Esophagus mucosa (tissue), 1 donor: ENCODE measurements at places on chromosomes 3 and 15.

- ATAC-seq = peak; percentile 92
Measured at GRCh38 chr3:149377408-149378364, at the start of gene TM4SF1. TM4SF1 (minus strand) TSS chr3:149377649; CDS start chr3:149377547, 102 bp downstream.

- no peak for ATAC-seq
Measured at GRCh38 chr3:31508452-31509146, 24.1 kb upstream of the STT3B start.

DNA sequence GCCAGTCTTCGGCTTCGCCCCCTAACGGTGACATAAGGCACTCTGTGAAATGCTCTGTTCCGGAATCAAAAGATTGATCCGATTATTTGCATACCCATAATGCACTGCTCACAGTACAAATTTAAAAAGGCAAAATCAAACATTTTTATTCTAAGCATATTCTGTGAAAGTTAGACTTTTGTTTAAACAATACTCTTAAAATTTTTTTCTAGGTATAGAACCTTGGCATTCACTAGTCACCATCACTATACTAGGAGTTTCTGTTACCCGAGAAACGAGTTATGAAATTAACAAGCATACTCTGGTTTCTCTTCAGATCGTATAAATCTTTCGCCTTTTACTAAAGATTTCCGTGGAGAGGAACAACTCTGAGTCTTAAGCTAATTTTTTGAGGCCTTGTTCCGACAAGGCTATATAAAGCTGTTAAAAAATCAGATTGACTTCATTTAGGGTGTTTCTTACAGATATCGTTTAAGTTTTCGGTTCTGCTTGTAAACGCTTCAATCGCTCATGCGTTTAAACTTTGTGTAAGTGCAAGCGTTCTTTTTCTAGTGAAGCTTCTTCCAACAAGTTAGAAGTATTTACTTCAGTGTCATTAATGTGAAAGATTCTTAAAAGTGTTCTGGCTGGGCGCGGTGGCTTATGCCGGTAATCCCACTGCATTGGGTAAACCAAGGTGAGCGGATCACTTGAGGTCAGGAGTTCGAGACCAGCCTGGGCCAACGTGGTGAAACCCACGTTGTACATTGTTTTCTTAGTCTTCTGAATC lies at the start of gene RNU5B-1:
RNU5B-1 (plus strand) TSS at position 297 of the 769 bp plus-strand sequence.
- ATAC-seq = peak; percentile 87

DNA sequence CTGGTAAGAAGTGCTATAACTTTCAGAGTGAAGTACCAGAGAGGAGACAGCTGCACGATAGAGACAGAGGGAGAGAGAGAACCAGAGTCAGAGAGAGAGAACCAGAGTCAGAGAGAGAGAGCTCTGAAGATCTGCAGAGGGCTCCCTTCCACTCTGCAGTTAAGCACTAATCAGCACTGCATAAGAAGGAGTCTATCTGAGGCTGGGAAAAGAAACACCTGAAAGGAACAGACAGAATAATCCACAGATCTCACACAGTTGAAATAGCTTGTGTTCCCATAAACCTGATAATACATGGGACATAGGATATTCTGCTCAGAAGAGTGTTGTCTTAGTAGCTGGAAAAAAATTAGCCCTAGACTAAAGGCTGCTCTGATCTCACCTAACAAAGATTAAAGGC lies 87.6 kb downstream of the CFAP44 start:
- no peak for ATAC-seq

- no peak for ATAC-seq
Measured at GRCh38 chr3:104598848-104599511, 767.7 kb upstream of the ALCAM start.

DNA sequence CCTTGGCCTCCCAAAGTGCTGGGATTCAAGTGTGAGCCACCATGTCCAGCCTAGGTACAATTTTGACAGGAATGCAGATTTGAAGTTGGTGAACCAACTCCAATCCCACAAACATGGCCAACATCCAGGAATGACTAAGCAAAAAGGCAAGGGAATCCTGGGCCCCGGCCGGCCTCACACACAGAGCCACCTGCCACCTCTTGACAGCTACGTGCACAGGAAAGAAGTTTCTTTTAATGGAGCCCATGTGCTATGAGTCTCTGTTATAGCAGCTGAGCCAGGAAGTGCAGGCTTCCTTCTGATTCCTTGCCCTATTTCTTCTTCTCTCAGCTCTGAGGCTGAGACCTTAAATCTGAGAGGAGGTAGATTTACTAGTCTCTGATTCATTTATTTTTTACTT lies 8.8 kb downstream of the TMEM40 start:
- ATAC-seq = peak; percentile 22

DNA sequence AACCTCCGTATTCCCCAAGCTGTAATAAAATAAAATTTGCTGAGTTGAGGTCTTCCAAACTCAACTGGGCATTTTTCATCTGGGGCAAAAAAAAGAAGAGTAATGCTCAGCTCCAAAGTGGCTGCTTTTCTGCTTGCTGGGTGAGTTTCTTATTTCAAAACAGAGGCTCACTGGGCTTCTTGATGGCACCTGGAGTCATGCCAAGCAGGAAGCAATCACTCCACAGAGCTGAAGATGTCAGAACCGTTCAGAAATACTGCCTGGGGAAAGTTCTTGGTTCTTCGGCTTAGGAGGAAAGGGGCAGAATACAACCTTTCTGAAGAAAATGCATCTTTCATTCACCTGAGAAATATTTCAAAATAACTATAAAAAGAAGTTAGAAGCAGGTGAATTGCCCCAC lies 4.1 kb downstream of the CCR9 start:
- no peak for ATAC-seq

DNA sequence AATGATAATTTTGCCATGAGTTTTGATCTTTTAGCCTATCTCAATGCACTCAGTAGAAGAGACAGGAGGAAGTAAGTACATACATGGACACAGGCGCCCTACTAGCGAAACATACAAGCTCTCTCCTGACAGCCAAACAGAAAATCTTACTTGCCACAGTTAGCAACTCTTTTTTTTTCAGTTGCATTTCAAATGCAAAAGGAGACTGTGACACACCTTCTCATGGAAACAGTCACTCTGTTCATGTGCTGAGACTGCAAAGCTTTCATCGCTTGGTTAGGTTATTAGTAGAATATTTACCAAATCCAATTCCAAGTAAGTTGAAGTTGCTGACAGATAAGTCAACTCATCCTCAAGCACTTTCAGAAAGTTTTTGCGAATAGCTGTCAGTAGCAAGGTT lies 223.3 kb downstream of the FOXP1 start:
- ATAC-seq = no peak

DNA sequence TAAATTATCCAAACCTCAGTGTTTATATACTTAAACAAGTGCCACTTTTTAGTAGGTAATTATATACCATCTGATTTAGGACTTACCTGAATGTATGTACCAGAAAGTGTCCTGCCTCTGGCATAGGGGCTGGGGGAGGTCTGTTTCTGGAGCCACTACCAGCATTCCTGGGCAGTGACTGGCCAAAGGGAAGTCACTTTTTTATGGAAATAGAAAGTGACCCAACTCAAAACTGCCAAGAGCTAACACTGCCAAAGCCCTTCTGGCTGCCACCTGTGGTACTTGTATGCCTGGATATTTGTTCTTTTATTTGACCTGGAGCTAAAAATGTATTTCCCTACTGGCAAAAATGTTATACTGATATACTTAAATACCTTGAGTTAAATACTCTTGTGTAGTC lies 42.7 kb downstream of the ESYT3 start:
- ATAC-seq = no peak

DNA sequence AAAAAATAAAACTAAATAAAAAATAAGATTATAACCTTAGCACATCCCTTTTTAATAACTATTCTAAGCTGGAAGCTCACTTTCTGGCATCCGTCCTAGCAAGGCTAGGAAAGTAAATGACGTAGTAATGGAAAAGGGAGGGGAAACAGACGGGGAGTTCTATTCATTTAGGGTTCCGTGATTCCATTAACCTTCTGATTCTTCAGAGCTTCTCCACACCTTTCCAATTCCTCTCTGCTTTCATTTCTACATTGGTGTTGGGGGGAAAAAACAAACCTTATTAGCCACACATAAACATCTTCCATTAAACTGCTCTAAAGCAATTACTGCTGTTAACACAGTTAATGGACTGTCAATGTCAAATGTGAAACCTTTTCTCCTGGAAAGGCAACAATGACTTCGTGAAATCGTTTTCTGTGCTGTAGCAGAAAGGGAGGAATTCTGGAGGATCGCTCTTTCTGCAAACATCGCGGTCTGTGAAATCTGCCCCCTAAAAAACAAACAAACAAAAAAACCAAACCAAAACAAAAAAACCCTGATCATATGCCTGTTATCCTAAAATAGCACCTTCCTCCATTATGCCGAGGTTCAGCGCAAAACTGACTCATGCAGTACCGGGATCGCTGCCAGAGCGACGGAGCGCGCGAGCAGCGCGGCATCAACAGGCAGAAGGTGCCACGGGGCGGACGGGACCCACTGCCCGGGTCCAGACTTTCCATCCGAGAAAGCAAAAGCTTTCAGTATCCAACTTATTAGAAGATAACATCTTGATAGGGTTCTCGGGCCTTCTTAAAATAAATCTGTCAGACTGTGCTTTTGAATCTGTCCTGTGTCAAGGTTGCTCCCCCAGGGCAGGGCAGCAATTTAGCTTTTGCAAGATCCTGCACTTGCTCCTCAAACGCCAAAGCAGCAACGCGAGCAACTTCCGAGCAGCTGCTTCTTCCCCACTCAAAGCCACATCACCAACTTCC lies 156.2 kb downstream of the FGF12 start:
- peak; percentile 60 for ATAC-seq

DNA sequence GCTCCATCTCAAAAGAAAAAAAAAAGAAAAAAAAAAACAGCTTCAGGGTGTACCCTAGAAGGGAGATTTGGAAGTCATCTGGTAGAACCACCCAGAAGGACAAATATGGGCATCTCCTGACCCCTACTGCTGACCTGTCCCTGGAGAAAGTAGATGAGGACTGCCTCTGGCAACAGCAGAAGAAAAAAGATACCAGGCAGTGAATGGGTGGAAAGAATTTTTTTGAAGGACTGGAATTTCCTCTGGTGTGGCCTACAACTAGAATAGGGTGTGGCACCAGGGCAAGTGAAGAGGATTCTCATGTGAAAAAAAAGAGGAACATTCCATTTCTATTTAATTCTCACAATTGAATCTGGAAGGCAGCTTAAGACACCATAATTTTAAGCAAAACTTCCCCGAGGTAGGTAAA lies 3.1 kb downstream of the ANXA2 start:
- no peak for ATAC-seq

- ATAC-seq = no peak
Measured at GRCh38 chr3:70531838-70532489, 219.5 kb upstream of the MDFIC2 start.

DNA sequence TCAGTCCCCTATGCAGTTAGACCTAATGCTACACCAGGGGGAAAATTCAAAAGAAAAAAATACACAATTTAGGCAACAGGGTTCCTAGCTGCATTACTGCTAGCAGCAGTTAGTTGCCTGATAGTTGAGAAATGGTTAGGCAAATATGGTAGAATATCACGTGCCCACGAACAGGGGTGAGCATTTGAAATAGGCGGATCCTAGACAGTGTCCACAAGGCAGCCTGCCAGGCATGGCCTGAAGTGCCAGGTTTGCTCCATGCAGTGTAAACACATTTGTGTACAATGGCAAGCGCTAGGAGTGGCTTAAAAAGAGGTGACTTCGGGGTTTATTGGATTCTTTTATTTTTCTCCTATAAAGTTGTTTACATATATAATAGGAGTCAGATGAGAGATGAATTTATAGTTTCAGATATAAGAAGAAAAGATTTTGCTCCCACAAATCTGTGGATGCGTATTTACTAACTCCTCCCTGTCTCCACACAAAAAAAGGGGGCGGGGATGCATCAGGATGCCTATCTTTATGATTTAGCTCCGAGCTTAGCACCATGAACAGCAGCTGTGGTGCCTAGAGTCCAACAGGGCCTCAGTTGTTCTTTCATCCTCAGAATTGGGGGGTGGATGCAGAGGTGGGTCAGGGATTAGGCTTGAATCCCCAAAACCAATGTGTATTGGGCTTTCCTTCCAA lies 3.9 kb upstream of the TGM4 start:
- no peak for ATAC-seq

- ATAC-seq = no peak
Measured at GRCh38 chr3:122676759-122677158, 3.9 kb upstream of the PARP14 start.

GRCh38 chr3:147809206-147809605 lies 400.0 kb downstream of the ZIC1 start:
- no peak for ATAC-seq
